ENCODE measurements at places on chromosomes 2 and 18. TPM values are rescaled to one million over a fixed set of nuclear protein-coding genes. Genes with fewer than 3 reads are reported as not detected.

Gene TUBA4B
- total RNA-seq, result not detected

Gene CCDC102B
- total RNA-seq, result 17.7 TPM

Gene FARSB
- total RNA-seq, result 8.1 TPM

DNA sequence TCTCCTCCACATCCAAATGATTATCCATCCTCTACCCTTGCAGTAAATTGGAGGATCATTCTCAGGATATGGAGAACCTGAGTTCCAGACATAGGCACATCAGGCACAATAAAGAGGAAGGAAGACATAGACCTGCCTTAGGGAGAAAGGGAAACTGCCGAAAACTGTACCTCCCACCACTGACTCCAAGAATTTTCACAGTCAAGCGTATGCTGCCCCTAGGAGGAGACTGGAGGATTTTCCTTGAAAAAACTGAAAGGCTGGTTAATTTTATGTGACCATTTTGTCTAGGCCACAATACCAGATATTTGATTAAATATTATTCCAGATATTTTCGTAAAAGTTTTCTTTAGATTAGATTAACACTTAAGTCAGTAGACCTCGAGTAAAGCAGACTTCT is 638.5 kb upstream of the PKDCC start:
- DNase-seq, result no peak

DNA sequence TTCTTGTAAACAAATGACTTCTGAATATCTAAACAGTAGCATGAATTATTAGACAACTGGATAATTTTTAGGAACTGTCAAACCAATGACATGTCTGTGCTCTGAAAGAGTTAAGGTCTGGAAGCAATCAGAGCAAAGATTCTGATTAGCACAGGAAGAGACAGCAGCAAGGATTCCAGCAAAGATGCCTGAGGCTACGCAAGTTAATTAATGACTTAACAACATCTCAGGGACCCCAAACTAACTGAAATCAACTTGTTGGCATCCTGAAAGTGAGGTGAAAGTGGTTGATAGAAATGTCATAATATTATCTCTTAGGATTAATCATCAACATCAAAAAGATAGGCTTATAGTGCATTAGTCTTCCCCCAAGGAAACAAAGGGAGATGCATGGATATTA is 123.3 kb upstream of the TMEM200C start:
- no peak for DNase-seq

DNA sequence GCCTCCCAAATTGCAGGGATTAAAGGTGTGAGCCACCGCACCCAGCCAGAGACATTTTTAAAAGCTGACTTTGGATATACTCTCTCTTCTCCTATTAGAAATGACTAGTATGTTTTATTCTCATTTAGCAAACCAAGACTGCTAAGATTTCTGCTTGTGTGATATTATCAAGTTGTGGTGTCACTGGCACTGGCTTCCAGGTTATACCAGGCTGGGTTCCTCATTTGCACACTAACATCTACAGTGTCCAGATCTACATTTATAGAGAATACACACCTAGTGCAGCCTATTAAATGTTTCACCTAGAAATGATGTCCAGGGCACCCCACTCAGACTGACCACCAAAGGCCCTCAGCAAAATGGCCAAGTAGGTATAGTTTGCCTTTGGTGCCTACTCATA is 265.3 kb upstream of the STON1 start:
- no peak for DNase-seq

DNA sequence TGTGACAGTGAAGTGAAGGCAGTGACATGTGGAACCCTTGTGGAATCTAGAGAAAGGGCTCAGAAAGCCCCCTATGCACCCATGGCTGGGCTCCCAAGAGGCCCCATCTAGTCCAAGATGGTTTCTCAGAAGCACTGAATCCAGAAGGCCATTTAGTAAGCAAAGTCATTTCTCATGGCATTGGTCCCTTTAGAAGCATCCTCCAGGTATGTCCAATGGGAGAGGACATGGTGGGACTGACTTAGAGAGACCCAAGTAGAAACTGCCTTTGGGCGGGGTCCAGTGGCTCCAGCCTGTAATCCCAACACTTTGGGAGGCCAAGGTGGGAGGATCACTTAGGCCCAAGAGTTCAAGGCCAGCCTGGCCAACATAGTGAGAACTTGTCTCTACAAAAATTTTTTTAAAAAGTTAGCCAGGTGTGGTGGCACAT is 72.5 kb upstream of the RMDN2 start:
- DNase-seq, result no peak

DNA sequence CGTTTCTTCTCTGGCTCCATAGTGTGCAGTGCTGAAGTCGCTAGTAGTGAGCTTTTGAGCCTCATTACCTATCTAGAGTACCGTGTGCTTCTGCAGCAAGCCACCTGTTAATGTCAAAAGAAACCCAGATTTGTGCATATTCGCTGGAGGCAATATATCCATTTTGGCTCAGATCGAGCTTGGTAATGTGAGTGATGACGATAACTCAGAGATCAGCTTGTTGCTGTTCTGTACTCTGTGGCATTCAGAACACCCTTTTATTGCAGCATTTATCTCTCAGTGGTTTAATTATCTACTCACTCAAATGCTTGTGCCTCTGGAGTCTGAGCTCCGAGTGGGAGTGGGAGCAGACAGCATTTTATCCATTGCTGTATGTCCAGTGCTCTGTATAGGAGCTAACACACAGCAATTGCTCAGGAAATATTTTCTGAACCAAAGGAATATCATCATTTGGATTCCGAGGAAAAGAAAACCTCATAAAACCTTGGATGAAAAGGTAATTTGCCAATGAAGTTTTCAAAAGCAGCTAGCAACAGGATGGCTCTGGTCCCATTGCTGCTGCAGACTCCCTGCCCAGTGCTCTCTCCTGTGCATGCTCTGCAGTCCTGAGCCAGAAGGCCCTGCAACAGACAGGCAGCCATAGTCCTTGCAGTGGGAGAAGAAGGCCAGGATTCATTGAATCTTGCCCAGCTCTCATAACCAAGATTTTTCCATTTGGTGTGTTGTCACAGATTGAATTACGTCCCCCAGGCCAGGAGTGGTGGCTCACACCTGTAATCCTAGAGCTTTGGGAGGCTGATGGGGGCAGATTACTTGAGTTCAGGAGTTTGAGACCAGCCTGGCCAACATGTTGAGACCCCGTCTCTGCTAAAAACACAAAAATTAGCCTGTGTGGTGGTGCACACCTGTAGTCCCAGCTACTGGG is 183.8 kb downstream of the MYCN start:
- DNase-seq, result no peak
